ENCODE measurements at places on chromosomes 13 and 19.

- DNase-seq = no peak
These were observed 168.9 kb downstream of the PTPRS start for GRCh38 chr19:5171711-5172110.

DNA sequence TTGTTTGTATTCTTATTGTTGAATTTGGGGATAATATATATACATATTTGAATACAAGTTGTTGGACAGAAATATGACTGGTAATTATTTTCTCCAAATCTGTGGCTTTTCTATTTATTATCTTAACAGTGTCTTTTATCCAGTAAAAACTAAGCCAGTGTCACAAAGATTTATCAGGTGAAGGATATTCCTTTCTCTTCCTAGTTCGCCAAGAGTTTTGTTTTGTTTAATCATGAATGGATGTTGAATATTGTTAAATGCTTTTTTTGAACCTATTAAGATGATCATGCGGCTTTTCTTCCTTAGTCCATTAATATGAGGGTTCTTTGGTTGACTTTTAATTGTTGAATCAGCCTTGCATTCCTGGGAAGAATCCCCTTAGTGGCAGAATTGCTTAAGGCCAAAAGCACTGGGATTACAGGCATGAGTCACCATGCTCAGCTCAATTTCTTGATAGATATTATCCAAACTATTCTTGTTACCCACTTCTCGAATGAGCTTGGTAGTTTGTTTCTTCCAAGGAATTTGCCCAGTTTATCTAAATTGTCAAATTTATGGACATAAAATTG lies 53.3 kb downstream of the TEX26 start:
- DNase-seq = no peak

GRCh38 chr19:57338877-57339276 lies 12.2 kb upstream of the ZNF304 start:
- DNase-seq = no peak

DNA sequence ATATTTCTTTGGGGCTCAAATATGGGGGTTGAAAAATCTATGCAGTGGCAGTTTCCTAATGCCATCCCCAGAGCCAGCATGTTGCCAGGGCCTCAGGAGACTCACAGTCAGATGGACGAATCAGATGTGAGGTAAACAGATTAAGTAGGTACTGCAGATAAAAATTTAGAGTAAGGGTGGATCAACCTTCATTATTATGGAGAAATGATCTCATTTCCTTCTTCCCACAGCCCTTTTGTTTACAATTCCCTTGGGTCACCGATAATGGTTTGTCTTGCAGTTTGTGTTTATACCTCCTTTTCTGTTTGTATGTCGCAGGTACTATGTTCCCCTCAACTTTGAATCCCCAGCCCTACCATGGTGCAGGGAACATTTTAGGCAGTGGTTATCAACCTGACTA lies 20.0 kb downstream of the DIAPH3 start:
- DNase-seq = no peak

DNA sequence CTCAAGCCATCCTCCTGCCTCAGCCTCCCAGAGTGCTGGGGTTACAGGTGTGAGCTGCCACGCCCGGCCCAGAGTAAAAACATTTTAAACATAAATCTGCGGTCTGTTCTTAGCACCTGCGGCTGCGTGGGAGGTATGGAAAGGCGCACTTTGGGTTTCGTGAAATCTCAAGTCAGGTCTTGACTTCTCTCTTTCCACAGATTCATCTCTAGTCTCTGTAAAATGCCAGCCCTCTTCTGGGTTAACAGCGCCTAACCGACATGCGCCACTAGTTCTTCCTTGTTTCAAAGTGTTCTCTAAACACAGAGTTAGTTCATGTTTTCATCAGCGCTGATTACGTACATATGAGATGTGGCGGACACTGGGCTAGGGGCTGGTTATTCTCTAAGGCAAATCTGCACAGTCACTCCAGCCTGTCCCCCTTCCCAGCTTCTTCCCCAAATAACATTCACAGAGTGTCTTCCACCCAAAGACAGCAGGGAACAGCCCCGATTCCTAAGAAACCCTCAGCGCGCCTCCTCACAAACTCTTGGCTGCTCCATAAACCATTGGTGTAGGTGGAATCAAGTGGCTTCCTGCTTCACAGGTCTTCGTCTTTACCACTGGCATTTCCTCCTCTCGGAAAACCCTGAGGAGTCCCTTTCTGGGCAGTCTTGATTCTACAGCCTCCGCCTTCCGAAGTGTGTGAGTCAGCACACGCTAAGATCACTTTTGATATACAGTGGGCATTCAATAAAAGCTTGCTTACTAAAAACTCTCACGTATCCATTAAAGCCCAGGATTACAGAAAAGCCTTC lies 1.4 kb downstream of the PARP4 start:
- no peak for DNase-seq

GRCh38 chr13:114237415-114238112 lies 2.9 kb downstream of the CDC16 start:
- no peak for DNase-seq

DNA sequence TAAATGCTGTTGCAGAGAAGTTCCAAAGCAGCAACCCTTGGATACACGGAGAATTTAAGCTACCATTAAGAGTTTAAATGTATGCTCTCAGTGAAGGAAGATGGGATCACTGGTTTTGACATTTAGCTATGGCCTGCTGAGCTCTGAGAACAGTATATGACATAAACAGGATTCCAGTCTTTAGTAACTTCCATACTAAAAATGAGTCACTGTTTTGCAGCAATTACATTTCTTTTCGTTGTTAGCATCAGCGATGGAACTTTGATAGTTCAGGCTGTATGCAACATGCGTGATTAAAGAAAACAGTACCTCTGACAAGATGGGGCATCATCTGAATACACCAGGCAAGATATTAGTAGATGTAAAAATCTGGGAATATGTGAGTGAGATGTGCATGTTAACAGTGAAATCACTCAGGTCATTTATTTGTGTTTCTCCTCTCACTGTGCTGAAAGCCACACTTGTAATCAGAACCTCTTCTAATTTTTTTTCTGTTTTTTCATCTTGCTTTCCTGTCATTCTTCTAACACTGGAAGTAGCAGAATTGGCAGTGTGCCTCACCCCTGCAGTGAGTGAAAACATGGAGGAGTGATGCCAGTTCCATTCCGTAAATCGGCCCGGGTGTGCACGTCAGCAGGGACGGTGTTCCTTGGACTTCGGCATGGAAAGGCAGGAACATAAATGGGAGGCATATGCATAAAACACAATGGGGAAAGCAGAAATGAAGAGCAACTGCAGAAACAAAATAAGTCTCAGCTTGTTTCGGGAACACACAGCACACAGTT lies 361.5 kb downstream of the OXGR1 start:
- DNase-seq = no peak

DNA sequence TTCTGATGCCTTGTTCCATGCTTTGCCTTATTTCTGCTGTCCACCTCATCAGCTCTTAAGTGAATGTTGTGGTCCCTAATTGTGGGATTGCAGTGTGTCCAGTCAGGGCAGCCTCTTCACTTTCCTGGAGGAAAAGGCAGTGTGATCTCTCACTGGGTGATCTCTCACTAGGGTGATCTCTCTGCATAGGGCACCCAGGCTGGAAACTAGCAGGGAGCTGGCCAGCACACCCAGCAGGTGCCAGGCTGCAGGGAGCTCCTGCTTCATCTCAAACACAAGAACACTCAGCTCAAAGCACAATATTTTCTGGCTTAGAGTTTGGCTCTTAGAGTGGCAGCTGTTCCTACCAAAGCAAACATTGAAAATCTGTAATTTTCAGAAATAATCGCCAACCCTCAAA lies 36.5 kb upstream of the TSHZ3 start:
- no peak for DNase-seq

DNA sequence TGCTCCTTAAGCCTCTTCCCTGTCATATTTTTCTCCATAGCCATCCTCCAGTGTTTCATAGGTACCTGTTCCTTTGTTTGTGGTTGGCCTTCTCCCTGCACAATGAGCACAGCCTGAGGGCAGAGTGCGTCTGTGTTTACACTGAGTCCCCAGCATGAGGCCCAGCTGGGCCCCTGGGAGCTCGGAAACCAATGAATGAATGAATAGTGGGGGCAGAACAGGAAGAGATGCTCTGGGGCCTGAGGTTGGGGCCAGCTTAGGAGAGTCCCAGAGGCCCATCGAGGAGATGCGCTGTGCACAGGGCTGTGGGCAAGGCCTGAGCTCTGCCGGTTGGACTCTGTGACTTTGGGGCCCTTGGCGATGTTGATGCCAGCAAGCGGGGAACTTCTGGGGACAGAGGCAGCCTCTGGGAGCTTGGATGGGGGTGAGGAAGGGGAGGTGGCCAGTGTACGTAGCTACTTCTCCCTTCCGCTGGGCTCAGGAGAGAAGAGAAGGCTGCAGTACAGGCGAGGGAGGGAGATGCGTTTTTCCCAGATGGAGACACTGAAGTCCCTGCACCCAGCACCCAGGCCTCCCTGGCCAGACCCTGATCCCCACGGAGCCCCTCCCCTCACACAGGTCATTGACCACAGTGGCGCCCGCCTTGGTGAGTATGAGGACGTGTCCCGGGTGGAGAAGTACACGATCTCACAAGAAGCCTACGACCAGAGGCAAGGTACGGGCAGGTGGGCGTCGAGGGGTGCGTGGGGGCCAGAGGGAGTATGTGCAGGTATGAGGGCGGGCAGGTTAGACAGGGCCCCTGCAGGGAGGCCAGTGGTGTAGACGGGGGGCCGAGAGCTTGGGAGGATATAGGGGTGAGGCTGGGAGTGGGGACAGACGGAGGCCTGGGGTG lies 5.1 kb downstream of the TBCB start:
- DNase-seq = no peak

DNA sequence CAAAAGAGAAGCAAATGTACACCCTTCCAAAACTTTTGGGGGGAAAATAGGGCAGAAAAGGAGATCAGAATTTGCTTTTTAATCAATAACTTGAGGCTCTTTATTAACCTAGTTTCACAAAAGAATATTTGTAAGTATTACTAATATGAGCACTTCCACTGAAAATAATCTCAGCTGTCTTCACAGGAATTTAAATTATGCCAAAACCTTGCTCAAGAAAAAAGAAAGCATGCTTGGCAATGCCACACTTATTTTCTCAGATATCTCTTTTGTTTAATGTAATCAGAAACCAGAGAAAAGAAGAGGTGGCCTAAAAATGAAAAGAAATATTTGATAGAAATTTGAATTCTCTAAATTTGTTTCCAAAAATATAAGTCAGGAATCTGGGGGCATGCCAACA lies 234.9 kb upstream of the GPC6 start:
- DNase-seq = no peak

DNA sequence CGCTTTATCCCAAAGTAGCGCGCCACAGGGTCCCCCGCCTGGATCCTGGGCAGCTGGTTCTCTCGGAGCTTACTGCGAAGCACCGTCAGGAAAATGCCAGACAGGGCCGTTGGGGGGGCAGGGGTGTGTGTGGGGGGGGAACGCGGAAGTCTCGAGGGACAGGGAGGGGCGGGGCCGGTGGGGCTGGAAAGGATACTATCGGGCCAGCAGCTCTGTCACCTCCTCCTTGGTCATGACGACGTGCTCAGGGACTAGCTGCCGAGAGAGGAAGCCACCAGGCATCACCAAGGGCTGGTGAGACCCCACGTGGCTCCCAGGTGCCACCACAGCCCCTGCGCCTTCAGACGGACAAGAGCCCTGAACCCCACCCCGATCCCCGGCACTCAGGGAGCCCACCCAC lies 5.3 kb downstream of the POLR2E start:
- DNase-seq = no peak

DNA sequence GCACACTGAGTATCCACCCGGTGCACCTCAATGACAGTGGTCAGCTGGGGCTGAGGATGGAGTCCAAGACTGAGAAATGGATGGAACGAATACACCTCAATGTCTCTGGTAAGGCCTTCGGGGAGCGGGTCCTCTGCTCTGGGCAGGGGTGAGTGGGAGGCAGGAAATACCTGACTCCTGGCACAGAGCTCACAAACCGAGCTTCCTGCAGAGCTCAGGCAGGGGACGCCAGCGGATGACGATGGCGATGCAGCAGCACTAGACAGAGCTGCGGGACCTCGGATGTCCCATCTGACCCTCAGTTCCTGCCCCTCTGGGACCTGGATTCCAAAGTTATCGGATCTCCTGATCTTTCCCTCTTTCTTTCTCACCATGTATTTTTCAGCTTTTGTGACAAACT lies 3.8 kb downstream of the CD22 start:
- no peak for DNase-seq

DNA sequence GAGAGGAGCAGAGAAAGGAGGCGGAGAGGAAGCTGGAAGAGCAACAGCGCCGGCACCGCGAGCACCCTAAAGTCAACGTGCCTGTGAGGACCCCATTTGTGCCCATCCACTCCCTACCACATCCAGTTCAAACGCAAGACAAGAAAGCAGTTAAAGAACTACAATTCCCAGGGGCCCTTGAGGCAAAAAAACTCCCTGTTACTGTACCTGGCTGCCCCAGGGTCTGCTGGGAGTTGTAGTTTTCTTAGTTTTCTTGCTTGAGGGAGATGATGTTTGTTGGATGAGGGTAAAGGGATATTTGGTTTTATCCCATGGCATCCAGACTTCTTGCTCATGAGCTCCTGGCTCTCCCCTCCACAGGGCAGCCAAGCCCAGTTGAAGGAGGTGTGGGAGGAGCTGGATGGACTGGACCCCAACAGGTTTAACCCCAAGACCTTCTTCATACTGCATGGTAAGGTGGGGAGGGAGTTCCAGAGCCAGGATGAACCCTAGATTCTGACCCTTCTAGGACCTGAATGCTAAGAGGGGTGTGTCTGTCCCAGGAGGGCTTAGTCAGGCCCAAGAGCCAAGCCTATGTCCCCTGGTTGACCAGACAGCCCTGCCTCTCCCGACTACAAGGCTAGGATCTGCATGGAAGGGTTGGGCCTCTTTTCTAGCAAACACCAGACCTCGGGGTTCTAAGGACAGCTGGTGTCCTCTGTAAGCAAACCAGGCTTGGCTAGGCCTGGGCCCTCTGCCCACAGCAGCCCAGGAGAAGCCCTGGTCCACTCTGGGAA lies 13.2 kb downstream of the NUCB1 start:
- DNase-seq = no peak

DNA sequence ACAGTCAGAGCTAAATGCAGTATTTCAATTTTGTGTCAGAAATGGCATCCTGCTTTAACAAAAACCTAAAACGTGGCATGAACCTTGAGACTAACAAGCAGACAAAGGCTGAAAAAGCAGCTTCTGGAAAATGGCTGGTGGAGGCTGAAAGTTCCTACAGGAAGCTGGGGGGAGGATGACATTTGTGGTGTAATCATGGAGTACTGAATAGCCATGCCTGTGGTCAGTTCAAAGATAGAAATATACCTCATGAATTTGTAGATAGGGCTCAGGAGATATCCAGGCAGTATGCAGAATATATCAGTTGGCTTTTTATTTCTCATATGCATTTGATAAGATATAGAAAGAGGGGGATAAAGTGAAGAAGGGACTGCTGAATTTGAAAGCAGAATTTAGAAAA lies 181.7 kb downstream of the UQCRFS1 start:
- no peak for DNase-seq

Measured in NCI-H187 (cell line).